ENCODE measurements at places on chromosomes 4 and X.

DNA sequence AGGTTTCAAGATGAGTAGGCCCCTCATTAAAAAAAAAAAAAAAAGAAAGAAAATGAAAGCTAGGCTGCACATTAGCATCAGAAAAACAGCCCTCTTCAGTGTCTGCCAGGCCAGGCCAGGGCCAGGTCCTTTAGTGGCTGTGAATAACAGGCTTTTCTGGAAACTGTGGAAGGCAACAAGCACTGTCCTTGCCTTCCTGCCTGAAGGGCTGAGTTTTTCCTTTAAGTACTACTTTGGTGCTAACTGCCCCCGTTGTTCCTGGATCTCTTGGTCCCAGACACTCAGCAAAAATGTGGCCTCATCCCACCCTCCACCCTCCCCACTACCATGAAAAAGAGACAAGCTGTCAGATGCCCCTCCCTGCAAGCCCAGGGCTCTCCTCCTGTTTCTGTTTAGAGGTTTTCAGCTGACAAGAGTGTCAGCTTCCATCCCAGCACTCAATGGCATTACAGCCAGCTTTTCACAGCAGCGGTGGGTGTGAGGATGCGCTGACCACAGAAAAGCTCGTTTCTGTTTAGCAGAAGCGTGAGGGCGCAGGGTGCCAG, 174.2 kb downstream of the NHS start:
- no peak for DNase-seq

GRCh38 chr4:16085822-16086221, 2.0 kb upstream of the PROM1 start:
- no peak for DNase-seq

- DNase-seq = peak; percentile 67
Measured at GRCh38 chrX:47619486-47620302, at the start of gene SYN1. TSS of gene SYN1 (minus strand) at chrX:47619857. CDS start at chrX:47619728, 129 bp downstream.

GRCh38 chrX:136819031-136819703, 38.4 kb upstream of the ARHGEF6 start:
- no peak for DNase-seq

- DNase-seq = no peak
Measured at GRCh38 chr4:17595471-17596005, 18.5 kb downstream of the LAP3 start.

GRCh38 chr4:5705647-5706320, 2.6 kb downstream of the EVC2 start:
- DNase-seq = no peak

GRCh38 chr4:4542774-4543485, 1.1 kb upstream of the STX18 start:
- no peak for DNase-seq

GRCh38 chr4:25771672-25772071, 91.1 kb downstream of the SEL1L3 start:
- DNase-seq = no peak

- no peak for DNase-seq
Measured at GRCh38 chrX:1244164-1245076, 24.2 kb upstream of the CSF2RA start.

DNA sequence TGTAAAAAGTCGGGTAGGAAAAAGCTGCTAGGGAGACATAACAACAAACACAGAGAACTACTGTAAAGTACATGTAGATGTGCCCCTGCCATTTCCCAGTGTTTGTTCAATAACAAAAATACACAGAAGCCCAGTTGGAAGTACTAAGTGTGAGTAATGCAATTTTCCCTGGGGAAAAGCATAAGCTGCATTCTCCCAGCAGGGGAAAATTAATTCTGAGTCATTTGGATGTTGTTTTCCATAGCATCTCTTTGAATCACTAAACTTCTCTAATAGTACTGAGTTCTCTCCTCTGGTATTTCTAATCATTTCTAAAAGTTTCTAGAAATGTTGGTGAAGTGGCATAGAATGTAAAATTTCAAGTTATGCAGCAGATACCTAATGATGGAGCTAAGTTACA, 1114.9 kb downstream of the C4orf33 start:
- DNase-seq = peak; percentile 74

GRCh38 chr4:187109636-187110035, 386.0 kb upstream of the FAT1 start:
- DNase-seq = no peak

- DNase-seq = no peak
Measured at GRCh38 chr4:91359041-91360031, 944.4 kb upstream of the GRID2 start.

DNA sequence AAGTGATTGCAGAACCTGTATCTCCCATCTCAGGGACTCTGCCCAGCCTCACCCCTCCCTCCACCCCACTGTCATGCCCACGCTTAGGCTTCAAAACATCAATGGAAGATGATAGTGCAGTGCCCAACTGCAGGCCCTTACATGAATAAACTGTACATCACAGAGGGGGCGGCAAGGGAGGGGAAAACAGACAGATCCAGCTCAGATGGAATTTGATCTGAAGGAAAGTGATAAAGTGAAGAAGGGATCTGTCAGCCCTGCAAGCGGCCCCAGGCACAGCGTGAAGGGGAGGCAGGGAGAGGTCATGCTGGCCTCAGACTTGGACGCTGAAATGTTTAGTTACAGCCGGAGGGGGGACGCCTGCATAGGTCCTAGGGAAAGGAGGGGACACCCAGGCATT, 38.5 kb downstream of the GYG2 start:
- DNase-seq = no peak

Data from HCEC 1CT (cell line).